ENCODE measurements at places on chromosomes 4 and X.

DNA sequence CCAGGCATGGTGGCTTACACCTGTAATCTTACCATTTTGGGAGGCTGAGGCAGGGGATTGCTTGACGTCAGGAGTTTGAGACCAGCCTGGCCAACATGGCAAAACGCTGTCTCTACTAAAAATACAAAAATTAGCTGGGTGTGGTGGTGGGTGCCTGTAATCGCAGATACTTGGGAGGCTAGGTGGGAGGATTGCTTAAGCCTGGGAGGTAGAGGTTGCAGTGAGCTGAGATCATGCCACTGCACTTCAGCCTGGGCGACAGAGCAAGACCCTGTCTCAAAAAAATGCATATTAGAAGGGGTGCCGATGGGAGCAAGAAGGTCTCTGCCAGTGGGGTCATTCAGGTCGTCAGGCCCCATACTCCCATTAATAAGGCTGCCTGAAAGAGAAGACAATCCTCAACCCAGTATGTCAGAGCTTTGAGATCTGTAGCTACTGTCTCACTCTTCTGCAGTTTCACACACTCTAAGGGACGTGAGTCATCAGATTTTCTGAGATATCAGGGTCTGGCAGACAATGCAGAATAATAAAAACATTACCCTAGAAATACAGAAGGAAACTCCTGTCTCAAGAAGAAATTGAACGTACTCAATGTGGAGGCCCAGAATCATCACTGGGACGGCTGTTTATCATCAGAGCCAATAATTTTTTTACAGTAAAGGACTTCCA lies 176.7 kb upstream of the FAT1 start:
- DNase-seq, result no peak

DNA sequence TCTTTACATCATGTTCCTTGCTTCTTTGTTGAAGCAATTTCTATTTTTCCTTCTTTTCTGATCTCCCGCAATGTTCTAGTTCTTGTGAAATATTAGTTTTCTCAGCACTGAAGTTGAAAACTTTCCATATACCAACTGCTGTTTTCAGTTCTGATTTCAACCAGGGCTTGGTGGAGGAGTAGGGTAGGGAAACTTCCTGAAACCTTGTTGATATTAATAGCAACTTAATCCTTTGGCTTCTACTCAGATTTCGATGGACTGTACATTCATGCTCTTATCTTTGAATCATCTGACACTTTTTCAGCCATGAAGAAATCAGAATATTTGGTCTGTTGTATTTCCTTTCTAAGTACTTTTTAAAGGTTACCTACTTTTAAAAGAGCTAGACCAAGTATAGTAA lies 315.8 kb downstream of the RPA4 start:
- DNase-seq, result no peak

DNA sequence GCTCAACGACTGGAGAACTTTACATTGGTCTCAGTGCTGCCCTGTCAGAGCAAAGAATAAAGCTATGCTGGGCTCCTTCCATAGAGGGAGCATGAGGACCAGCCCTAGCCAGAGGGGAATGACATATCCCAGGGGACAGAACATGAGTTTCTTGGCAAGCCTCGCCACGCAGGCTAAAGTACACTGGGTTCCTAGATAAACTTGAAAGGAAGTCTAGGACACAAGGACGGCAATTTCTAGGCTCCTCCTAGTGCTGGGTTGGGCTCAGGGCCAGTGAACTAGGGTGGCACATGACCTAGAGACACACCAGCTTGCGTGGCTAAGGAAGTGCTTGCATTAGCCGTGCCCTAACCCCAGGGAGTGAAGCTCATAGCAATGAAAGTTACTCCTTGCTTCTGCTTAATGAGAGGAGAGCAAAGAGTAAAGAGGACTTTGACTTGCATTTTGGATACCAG lies 141.0 kb downstream of the MAB21L2 start:
- DNase-seq, result peak; percentile 2

DNA sequence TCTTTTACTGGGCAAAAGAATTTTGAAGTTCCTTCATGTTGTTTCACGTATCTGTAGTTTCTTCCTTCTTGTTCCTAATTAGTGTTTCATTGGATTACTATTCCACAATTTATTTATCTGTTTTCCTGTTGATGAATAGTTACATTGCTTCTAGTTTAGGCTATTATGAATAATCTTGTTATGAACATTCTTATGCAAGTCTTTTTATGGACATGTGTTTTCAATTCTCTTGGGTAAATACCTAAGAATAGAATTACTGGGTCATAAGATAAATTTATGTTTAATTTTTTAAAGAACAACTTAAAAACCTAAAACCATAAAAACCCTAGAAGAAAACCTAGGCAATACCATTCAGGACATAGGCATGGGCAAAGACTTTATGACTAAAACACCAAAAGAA lies 70.9 kb upstream of the RXFP1 start:
- no peak for DNase-seq

DNA sequence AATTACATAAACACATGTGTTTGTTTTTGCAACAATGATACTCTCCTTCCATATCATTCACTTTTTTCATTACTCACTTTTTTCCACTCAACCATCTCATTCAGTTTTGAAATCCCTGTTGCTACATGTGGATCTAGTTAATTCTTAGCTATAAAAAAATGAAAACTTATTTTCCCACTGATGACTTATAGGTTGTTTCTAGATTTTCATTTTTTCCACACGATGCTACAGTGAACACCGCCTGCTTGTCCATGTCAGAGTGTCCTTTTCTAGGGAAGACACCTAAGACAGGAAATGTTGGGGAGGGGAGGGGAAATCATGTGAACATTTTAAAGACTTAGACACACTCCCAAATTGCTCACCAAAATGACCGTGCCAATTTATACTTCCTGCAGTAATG lies 70.2 kb downstream of the SUPT20HL2 start:
- no peak for DNase-seq

- no peak for DNase-seq
Observed at GRCh38 chr4:77473509-77473908, 132.1 kb upstream of the CXCL13 start.

DNA sequence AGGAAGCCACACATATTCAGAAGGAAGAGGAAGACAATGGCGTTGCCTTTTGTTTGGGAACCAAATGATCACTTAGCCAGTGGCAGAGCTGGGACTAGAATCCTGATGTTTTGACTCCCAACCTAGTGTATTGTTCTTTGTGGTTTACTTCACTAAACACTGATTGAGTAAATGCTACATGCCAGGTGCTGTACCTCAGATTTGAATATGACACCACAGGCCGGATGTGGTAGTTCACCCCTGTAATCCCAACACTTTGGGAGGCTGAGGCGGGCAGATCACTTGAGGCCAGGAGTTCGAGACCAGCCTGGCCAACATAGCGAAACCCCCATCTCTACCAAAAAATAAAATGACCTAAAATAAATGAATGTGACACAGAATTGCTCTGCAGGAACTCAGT lies 8.4 kb downstream of the NDUFA1 start:
- no peak for DNase-seq

DNA sequence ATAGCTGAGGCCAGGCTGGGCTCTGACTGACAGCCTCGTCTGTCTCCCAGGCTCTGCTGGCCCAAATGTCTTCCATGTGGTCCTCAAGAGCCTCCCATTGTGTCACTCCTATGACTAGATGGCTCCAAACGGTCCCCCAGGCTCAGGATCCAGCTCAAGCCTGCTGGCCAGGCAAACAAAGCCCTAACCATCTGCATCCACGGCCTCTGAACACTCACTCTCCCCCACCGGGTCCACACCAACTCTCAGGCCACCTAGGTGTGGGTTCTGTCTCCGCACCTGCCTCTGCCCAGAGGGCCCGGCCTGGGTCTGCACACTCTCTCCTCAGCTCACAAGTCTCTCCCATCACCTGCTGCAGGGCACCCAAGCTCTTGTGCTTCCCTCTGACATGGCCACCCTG lies 52.9 kb downstream of the JAKMIP1 start:
- no peak for DNase-seq

DNA sequence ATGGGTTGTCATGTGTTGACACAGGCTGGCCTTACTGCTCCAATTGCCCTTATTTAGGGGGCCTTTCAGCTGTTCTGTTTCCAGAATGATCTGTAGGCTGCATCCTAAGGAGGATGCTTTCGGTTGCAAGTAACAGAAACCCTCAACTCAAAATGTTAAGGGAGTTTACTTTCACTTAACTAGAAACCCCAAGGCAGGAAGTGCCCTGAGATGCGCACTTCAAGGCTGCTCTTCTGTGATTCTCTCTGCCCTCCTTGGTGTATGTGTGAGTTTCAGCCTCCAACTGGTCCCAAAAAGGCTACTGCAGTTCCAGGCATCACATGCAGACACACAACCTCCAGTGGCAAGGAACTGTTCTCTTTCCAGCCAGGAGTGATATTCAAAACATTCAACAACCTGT lies 97.3 kb upstream of the ATP6AP2 start:
- DNase-seq, result no peak

GRCh38 chrX:15343075-15343476 lies 7.8 kb upstream of the PIGA start:
- DNase-seq, result no peak

- no peak for DNase-seq
Observed at GRCh38 chrX:45749375-45749774, 548.7 kb upstream of the DIPK2B start.

DNA sequence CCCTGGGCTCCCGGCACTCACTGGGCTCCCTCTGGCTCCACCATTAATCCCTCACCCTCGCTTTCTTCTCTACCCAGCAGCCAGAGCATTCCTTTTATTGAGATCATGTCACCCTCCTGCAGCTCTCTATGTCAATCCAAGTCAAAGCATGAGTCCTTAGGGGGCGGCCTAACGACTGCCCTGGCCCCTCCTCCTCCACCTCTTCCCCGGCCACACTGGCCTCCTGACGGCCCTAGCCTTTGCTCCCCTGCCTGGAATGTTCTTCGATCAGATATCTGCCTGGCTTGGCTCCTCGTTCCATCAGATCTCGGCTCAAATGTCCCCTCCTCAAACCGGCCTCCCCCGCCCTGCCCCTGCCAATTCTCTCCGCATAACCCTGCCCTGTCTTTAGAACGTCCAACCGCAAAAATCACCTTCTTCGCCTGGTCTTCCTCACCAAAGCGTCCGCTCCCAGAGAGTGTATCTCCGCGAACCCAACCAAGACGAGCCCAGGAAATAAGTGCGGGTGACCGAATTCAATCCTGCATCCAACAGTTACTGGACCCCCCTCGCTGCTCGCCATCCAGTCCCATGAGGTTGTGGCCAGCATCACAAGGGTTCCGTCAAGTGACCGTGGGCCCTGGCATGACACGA lies 722 bp upstream of the PNCK start:
- DNase-seq, result no peak

GRCh38 chrX:139766545-139766983 lies 58.6 kb upstream of the MCF2 start:
- no peak for DNase-seq

GRCh38 chr4:48109413-48110263 lies 24.4 kb downstream of the TXK start:
- DNase-seq, result no peak

DNA sequence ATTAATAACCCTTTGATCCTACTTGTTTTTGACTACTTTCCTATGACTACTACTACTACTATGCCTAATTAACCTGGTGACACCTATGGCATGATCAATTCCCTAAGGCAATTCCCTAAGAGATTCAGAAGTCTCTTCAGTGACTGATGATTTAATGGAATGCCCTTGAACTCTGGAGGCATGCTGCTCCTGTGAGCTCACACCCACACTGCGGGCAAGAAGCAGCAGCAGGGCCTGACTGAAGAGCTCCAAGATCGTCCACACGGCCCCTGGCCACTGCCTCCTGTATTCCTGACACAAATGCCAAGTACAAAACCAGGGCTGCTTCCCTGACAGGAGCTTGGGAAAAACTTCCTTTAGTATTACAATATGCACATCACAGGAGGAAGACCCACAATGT lies 74.2 kb upstream of the STS start:
- DNase-seq, result no peak

GRCh38 chr4:182504463-182504862 lies 261.3 kb downstream of the TENM3 start:
- no peak for DNase-seq

DNA sequence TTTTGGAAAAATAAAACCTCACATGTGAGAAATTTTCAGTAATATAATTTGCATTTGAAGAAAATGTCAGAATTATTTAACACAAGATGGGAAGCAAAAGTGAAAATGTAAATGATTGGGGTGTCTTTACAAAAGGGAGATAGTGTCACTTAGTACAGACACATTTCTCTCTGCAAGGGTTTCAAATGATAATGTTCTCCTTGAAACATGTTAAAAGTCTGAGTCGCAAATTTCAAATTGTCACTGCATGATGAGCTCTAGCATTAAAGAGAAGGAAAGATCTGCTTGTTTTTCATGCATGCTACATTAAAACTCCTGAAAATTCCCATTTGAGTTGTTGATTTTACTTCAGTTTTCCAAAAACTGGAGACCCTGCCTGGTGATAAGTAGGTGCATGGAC lies 122.0 kb upstream of the LDB2 start:
- DNase-seq, result no peak

GRCh38 chr4:6561173-6561516 lies 13.8 kb upstream of the MAN2B2 start:
- no peak for DNase-seq

GRCh38 chrX:39890807-39891206 lies 207.0 kb downstream of the BCOR start:
- DNase-seq, result no peak

DNA sequence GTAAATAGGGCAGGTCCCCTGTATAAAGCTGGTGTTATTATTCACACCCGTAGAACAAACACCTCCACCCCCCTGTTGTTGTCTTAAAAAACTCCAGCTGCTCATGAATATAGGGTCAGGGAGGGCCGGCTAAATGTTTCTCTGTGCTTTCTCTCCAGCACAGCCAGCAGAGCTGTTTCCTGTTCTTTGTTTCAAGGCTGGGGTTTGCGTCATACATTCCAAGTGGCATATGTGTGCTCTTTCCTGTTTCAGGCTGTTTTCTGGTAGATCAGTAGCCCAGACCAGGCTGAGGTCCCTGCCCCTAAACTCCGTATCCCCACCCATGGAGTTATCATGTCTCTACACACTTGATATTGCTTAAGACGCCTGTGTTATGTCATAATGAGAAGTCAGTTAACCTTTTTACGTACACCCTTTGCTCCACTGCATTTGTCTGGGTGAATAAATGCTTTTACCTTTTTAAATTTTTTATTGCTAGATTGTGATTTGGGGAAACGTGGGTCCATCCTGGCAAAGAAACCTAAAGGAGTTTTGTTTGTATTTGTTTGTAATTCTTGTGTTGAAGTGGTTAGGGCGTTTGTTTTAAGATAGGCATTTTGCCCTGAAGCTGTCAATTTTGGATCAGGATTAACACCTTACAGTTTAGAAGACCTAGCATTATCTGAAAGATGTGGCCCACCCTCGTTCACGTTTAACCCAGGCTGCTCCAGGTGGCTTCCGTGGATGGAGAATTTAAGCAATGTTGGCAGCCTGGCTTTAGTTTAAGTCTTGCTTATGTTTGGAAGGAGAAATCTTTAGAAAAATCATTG lies 3.3 kb downstream of the KLF3 start:
- DNase-seq, result peak; percentile 92

DNA sequence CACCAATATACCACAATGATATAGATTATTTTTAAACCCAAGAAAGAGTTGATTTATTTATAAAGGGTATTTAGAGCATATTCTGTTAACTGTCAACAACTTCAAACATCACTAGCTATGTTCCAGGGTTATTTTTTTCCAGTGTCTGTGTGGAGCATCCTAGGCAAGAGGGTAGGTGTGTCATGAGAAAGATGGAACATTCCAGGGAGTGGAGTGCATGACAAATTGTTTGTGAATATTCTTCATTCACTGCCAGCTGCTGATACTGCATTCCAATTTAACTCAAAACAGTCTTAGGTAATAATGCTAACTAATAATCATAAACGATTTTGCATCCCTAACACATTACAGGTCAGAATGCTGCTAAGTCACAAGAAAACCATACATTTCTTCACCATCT lies 148.7 kb upstream of the RASGEF1B start:
- no peak for DNase-seq

Data from globus pallidus (tissue), 1 donor.